HS-5 (cell line): ENCODE measurements at places on chromosomes 7 and 10.

GRCh38 chr10:50286996-50287803, 35.9 kb upstream of the ASAH2 start:
- DNase-seq = no peak

DNA sequence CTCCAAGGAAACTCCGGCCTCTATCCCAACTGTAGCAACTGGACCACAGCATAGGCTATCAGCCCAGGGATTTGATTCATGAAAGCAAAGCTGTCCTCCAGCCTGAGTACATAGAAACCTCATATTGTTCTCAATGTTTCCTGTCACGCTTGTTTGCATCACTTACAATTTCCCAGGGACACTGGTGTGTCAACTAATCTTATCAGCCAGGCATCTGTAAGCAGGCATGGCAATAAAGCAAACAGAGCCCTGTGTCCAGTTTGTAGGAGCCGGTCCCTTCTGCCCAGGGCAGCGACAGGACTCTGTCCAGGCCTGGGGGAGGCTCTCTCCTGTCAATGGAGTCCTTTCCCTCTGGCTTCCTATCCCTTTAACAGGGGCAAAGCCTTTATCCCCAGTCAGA, 23.0 kb upstream of the CDHR3 start:
- no peak for DNase-seq

DNA sequence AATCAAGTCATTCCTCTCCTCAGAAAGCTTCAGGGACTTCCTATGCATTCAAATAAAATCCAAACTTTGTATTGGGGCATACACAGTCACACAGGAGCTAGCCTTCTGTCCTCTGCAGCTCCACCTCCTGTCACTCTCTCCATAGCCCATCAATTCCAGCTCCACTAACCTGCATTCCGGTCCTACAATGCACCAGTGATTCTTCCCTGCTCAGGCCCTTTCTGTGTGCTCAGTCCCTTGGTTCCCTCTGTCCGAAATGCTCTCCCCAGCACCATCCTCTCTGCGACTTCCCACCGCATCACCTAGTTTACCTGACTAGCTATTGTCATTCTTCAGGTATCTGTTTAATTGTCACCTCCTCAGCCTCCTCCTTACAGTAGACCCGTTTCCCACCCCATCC, 26.4 kb upstream of the YAE1 start:
- no peak for DNase-seq

GRCh38 chr10:36468620-36469019, 656.8 kb upstream of the ANKRD30A start:
- DNase-seq = no peak

DNA sequence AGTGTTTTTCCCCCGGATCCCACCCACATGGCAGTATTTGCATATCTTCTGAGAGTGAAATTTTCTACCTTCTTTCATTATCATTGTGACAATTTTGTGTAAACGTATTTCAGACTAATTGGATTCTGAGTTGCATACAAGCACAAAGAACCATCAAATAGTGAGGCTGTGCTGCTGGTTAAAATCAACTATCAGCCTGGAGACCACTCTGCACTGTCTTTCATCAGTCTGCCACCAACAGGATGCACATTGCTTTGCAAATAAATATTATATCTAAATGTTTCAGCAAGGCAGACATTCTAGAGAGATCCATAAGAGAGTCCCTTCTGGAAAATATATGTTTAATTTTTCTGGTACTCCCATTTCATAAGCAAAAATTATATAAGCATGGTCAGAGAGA, 851.8 kb downstream of the XPNPEP1 start:
- no peak for DNase-seq
